ENCODE measurements at places on chromosomes 6 and 20. TPM values are rescaled to one million over a fixed set of nuclear protein-coding genes. Genes with fewer than 3 reads are reported as not detected.

Gene MAS1
- not detected for total RNA-seq

Gene SYNGAP1
- total RNA-seq, result 7.3 TPM

Gene GLP1R
- total RNA-seq, result 0.17 TPM

Gene GPX5
- total RNA-seq, result not detected

Gene ENPP5
- 0.38 TPM for total RNA-seq

Gene AGPAT1
- 17.8 TPM for total RNA-seq

Gene CLPSL2
- not detected for total RNA-seq

Gene HEY2
- 1.5 TPM for total RNA-seq

Gene THBS2
- total RNA-seq, result 91.4 TPM

Gene ZCCHC3
- total RNA-seq, result 12.3 TPM

Gene SLC35D3
- not detected for total RNA-seq

Gene PSMB8
- total RNA-seq, result 61.4 TPM

Gene MPC1
- 89.6 TPM for total RNA-seq

Gene LRRN4
- not detected for total RNA-seq

Gene TFAP2B
- total RNA-seq, result not detected

Gene RBBP8NL
- total RNA-seq, result not detected

Gene GRM4
- total RNA-seq, result not detected

Gene DTNBP1
- total RNA-seq, result 15.9 TPM

Gene PPP1R3D
- 8.7 TPM for total RNA-seq

Gene NNAT
- total RNA-seq, result 11.9 TPM

Gene RBM24
- total RNA-seq, result 0.44 TPM

Gene CALHM4
- not detected for total RNA-seq

Gene PDE10A
- total RNA-seq, result 8.7 TPM

Gene TRIM31
- total RNA-seq, result not detected

Gene OR2H2
- total RNA-seq, result not detected

Gene FKBP1C
- total RNA-seq, result 1.2 TPM

Gene GHRH
- not detected for total RNA-seq
